Activated CD4-positive, alpha-beta T cell treated with anti-CD3 and anti-CD28 coated beads, Interleukin-2, amount 50 U/mL, for 24 hours (primary cell): ENCODE measurements at places on chromosomes 6 and 20.

DNA sequence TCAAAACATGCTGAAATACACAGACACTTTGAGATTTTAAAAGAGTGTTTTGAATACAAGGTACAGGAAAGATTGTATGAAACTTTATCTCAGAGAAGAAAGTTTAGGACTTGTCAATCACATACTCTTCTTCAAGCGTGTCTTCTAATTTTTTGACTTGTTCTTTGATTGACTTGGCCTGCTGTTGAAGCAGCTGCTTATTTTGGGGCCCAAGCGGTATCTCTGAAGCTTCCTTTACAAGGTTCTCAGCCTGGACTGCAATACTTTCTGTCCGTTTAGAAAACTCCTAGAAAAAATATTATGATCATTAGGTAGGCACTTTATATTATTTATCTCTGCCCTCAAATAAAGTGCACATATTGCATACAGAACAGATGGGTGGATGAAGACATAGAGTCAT lies 201.3 kb downstream of the SYNE1 start:
- no peak for DNase-seq

DNA sequence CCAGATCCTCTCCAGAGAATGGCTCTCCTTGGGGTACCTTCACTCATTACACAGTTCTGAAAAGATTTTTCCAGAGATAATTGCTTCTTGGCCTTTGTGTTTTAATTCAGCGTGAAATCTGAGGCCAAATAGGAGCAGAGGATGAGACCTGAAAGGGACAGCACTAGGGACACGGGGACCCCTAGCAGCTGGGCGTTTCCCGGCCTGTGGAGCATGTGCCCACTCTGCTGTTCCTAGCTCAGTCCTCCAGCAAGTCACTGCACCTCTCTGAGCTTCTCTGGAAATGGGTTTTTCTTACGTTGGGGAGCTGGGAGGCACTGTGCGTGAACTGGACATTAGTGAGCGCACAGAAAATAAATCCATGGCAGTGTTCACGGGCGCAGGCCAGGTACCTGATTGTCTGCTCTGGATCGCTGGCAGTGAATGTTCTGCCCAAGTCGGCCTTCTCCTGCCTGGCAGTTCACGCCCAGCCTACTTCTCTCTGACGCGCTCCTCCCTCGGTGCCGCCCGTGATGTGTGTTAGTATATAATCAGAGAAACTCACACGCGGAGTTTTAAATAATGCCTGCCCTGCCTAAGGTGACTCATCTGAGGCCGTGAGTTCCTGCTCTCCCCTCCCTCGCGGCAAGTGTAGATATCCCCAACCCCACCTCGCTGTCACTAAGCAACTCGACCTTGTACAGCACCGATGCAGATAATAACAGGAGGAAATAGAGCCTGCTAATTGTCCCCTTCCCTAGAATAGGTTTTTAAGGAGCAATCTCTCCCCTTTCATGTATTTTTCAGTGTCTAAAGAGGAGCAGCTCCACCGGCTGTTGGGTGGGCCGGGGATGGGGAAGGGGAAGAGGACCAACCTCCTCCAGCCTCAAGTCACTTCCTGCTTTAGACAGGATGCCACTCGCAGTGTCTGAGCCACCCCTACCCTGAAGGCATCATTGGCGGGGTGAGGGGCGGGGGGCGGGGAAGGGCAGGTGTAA lies 2.7 kb upstream of the TUBB2A start:
- DNase-seq: no peak

DNA sequence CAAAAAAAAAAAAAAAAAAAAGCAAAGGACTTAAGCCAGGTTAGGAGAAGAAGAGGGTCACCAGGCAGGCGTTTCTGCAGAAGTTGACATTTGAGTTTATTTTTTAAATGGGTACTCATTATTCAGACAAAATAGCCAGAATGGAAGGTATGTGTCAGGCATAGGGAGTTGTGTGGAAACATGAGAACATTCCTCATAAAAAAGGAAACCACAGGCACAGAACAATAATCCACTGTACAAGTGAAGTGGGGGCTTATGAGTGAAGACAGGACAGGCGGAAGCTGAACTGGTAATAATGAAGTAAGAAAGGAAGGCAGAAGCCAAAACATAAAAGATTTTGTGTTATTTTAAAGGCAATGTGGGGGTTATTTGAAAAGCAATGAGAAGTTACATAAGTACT lies 104.6 kb downstream of the EPB41L2 start:
- DNase-seq: no peak

- peak; percentile 10 for DNase-seq
Observed at GRCh38 chr20:38073307-38074071, 39.9 kb downstream of the RPRD1B start.

DNA sequence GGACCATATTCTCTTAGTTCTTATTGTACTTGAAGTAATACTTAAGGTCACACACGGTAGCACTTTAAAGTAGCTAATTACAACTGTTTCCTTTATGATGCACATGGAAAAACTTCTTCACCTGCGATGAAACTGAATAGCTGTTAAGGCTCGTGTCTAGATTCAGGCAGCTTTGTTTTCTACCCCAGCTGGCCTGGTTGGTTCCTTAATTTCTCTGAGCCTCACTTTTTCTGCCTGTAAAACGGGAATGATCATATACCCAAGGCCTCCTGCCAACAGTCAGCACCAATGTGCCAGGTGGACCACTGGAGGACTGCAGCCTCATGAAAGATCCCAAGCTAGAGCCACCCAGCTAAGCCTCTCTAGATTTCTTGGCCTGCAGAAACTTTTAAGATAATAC lies 35.0 kb downstream of the EDN3 start:
- no peak for DNase-seq

- DNase-seq: no peak
Observed at GRCh38 chr6:25278261-25278913, 787 bp upstream of the CARMIL1 start.

DNA sequence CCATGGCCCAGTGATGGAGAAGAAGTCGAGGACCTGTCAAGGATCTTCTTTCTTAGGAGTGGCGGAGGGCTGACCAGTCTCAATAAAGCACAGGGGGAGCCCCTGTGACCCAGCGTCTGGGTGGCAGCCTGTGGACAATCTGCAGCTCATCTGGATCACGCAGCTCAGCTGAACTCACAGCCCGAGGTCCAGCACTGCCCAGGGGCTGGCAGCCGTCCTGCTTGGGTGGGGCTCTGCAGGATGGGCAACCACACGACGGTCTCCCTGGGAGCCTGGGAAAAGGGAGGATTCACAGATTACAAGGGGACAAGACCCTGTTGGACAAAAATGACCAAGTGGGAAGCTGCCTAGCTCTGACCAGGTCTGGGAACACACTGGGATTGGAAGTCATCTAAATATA lies 110.8 kb downstream of the MYLK4 start:
- DNase-seq: no peak

GRCh38 chr20:32945710-32946221 lies 58.5 kb downstream of the SUN5 start:
- DNase-seq: peak; percentile 37

DNA sequence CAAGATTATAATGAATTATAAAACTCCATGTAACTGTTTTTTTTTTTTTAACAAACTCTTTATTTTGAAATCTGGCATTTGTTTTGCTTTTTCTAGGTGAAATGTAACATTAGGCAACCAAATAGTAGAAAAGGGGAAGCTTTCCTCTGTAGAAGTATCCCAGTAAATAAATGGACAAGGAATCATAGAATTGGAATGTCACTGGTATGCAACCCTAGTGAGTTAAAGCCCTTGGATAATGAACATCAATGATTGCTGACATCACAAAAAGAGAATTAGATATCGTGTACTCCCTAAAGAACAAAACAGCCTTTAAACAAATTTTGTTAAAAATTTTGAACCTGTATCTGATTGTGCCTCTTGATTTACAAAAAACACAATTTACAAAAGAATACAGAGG lies 93.9 kb upstream of the OGFRL1 start:
- no peak for DNase-seq

DNA sequence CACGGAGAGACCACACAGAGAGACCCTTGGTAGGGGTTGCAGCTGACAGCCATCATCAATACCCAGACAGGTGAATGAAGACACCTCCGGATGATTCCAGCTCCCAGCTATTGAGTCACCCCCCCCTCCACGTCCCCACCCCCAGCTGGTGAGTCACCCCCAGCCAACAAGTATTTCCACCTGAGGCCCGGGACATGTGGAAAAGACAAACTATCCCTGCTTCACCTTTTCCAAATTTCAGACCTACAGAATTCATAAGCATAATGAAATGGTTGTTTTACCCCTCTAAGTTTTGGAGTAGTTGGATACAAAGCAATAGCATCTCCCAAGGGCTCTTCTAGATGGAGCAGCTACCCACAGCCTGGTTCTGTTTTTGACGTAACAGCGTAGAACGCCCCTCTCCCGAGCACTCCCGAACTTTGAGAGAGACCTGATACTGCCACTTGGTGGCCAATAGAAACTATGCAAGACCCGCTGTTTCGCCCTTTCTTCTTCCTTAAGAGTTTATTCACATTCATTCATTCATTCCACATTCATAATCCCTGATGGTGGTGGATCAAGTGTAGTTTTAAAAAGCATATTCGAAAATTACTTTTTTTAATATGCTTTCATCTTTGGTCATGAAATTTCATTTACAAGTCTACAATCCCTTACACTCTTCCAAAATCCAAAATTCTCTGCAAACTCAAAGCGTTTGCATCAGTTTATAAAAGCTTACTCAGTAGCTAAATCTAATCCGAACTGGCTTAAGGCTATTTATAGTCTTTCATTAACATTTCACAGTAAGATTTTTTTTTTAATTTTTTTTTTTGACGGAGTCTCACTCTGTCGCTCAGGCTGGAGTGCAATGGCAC lies 15.1 kb upstream of the PPP1R16B start:
- no peak for DNase-seq

DNA sequence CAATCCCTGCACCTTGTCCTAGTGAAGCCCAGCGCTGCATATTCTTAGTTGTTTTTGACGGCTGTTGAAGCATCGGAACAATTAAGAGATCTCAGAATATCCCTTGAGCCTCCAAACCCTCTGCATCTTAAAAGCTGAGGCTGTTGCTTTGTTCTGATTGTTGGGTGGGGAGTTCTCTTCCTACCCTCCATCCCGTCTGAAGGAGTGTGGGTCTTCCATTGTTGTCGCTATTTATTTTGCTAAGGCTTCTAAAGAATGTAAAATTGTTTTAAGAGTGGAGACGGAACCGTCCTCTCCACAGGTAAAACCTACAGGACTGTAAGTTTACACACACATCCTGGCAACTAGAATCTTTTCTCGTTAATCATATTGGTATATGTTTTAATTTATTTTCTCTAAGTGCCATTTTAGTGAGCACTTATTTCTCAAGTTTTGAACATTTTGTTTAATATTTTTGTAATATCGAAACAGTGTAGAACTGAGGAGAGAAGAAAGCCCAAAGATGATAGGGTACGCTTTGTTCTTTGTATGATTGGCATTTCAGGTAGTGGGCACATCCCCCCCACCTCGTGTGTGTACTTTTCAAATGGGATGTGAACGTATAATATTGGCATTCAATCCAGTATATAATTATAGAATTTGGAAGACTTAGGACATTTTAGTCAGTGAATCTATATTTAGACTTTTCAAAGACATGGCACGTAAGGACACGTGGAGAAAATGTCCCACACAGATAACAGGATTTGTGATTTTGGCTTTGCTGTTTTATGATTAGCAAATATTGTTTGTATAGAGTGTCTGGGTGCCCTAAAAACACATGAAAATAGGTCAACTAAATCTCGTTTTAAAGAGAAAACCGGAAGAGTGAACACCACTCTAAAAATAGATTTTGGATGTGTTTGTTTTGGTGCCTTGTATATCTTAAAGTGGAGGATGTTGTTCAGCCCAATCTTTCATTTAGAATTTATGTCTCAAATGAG lies 1.3 kb downstream of the RNF146 start:
- DNase-seq: no peak

DNA sequence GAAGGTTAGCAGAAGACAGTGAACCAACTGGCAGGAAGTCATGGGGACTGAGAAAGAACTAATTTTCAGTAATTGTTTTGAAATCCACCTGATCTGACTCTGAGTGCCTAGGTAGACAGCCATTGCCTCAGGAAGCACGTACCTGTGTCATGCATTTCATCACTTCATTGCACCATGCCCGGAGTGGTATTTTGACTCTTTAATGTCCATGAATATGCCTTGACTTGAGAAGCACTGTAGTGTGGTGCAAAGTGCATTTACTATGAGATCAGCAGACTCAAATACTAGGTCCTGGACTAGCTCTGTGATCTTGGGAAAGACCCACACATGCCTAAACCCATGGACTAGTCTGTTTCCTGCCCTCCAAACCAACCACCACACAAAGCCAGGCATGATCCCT lies 370.9 kb upstream of the MARCKS start:
- no peak for DNase-seq

DNA sequence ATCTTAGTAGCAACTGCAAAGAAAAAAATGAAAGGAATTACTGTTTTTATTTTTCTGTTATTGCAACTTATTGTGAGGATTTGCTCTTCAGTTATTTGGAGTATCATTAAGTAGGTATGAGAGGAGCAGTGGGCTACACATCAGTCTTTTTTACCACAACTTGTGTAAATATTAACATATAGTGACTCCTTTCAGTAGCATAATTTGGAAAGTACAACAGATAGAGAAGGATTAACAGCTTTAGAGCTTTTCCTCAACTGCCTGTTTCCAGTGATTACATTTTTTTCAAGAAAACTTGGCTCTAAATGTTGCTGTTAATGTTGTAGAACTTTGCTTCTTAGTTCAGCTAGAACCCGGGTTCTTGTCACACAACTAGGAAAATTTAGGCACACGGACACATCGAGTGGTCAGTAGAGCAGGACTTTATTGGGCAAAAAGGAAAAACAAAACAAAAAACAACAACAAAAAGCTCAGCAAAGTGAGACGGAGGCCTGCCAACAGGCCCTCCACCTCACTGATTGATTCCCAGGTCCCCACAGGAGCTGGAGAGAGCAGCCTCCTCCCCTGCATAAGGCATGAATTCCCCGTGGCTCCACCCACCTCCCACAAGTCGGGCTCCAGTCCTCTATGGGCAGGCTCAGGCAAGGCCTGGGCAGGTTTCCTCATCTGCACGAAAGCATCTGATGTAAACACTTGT lies 75.1 kb downstream of the ADGRG6 start:
- DNase-seq: no peak

DNA sequence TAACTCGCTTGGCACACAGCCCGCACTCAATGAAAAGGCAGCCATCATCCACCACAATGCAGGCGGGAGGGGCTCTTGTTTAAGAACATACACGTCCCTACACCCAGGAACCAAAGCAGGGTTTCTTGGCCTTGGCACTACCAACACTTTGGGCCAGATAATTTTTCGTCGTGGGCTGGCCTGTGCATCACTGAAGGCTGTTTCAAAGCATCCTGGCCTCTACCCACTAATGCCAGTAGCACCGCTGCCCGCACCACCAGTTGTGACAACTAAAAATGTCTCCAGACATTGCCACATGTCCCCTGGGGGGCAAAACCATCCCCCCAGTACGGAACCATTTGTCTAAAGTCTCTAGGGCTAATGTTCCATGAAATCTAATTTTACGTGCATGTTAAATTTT lies 13.0 kb downstream of the UQCC2 start:
- DNase-seq: no peak
